Posterior cingulate gyrus (tissue), 11 donors: ENCODE measurements at places on chromosomes 7 and 10.

DNA sequence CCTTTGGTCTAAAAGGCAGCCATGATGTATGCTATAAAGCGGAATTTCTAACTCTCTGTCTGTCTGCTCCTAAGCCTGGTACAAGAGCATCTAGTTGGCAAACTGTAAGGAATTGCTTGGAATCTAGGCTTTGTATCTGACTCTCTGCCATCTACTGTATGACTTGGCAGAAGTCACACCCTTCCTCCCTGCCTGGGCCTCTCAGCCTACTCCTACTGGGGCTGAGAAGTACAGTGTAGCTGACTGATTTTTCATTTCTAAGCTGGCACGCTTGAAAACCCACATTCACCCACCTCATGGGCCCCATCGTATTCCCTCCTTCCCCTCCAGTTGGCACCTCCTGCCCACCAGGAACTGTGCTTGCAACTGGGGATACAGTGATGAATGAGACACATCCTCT lies 435.2 kb downstream of the PLXNA4 start:
- DNase-seq: no peak

DNA sequence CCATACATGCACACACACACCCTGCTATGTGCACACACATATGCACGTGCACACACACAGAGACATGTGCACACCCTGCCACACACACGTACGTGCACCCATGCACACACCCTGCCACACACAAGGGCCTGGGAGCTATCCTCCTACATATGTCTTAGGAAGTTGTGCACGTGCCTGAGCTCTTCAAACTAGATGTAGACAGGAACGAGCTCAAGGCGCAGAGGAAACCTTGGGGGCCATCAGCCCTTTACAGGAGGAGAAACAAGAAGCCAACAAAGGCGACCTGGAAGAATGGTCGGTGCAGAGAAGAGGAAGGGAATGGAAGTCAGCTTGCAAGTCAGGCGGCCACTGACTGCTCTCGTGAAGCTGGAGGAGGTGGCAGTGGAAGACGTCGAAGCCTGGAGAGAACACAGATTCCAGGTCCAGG lies 58.7 kb downstream of the AOC1 start:
- no peak for DNase-seq

- no peak for DNase-seq
Measured at GRCh38 chr7:25118048-25118753, 6.9 kb downstream of the CYCS start.

DNA sequence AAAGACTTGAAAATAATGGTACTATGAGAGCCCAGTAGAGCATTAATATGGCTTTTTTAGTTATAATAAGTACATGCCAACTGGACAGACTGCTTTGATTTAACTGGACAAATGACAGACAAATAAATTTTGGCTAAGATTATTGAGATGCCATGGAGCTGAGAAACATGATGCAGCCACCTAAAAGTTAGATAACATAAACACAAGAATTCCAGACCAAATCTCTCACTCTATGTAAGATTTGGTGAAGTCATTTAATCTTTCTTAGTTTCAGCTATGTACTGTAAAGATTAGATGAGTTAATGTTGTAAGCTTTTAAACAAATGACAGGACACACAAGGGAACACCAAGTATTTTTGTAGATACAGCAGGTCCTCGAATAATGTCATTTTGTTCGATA lies 118.2 kb downstream of the CACNA2D1 start:
- DNase-seq: no peak
